ENCODE measurements at places on chromosomes 4 and X.

GRCh38 chr4:157772907-157773306 is 399.9 kb downstream of the GASK1B start:
- no peak for DNase-seq

DNA sequence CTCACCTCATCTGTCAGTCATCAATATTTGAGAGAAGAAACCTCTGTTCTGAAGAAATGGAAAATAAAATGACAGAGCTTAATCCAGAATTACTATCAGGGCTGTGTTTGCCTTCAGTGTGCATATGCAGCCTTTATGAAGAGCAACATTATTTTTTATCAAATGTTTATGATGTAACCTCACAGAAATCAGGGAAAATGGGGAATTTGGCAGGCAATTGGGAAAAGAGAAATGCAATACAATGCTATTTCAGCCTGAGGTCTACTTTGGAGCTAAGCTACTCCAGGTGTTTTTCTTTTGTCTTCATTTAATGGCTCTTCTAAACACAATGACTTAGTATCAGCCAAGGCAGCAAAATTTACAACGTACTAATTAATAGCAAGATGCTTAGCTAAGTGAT is 241.1 kb upstream of the TET2 start:
- no peak for DNase-seq

- DNase-seq, result no peak
These were observed 48.0 kb downstream of the SEC24D start for GRCh38 chr4:118787844-118788380.

GRCh38 chr4:122577189-122577553 is 43.7 kb downstream of the IL21 start:
- DNase-seq, result no peak

GRCh38 chr4:60605646-60606354 is 594.3 kb upstream of the ADGRL3 start:
- no peak for DNase-seq

DNA sequence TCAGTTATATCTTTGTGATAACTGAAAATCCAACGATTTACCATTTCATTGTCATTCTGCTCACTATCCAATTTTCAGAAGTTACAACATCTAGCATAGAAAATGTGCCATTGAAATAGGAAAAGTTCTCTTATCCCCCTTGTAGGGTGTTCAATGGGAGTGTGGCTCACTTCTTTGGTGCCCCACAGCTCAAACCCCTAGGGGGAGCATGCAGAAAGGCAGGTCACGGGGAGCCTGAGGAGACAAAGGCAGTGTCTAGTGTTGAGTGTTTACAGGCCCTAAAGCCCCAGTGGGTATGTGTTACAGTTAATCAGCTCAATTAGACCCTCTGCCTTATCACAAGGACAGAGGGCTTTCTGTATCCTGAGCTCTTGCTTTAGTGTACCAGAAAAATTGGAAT is 243.4 kb upstream of the GRID2 start:
- DNase-seq, result no peak

GRCh38 chr4:107800706-107801105 is 24.0 kb upstream of the SGMS2 start:
- DNase-seq, result no peak

- no peak for DNase-seq
These were observed 65.6 kb downstream of the ATXN3L start for GRCh38 chrX:13254076-13254785.

DNA sequence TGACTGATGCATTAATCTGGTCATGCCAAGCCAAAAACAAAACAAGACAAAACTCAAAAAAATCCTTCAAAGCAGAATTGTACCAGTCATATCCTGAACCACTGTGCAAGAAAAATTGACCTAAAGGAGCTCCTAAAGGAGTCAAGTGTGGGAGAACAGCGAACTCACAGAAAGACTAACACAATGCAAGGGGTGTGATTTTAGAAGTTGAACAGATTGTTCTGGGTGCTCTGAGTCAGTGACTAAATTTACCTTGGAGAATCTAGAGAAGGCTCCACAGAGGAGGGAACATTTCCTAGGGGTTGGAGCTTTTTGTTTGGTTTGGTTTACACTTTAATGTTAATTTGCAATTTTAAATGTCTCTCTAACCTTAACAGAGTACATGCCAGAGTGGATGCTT is 48.9 kb upstream of the PHF8 start:
- DNase-seq, result no peak

- DNase-seq, result no peak
These were observed 367.8 kb upstream of the RASGEF1B start for GRCh38 chr4:81839347-81840042.

DNA sequence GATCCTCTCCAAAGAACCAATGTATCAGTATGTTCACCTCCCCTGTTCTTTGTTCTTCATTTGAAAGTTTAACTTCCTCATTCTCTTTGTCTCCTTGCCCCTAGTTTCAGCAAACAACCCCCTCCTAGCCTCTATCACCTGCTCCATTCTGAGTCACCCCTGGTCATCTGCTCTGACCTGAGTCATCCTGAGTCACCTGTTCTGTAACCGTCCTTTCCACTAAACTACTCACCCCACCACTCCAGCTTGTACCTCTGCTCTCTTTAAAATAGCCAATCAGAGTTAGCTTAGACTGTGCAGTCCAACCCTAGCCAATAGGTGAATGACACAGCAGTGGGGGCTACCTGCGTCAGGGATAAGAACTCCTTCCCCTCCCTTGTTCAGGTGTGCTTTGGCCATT is 249.8 kb upstream of the AADAT start:
- DNase-seq, result no peak

DNA sequence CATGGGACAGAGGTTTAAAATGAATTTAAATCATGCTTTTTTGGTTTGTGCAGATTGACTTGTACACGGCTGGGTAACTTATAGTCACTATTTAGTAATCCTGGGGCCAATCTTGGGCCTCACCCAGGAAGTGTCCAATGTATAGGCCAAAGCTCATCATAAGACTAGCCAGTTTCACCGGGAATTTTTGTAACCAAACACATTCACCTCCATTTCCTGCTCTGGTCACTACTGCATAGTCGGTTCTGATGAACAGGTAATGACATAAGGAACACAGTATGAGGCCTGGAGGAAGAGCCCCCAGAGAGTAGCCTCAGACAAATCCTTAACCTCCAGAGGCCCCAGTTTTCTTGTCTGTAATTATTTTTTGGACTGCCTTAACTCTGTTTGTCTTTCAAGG is 81.9 kb downstream of the HPRT1 start:
- DNase-seq, result no peak

DNA sequence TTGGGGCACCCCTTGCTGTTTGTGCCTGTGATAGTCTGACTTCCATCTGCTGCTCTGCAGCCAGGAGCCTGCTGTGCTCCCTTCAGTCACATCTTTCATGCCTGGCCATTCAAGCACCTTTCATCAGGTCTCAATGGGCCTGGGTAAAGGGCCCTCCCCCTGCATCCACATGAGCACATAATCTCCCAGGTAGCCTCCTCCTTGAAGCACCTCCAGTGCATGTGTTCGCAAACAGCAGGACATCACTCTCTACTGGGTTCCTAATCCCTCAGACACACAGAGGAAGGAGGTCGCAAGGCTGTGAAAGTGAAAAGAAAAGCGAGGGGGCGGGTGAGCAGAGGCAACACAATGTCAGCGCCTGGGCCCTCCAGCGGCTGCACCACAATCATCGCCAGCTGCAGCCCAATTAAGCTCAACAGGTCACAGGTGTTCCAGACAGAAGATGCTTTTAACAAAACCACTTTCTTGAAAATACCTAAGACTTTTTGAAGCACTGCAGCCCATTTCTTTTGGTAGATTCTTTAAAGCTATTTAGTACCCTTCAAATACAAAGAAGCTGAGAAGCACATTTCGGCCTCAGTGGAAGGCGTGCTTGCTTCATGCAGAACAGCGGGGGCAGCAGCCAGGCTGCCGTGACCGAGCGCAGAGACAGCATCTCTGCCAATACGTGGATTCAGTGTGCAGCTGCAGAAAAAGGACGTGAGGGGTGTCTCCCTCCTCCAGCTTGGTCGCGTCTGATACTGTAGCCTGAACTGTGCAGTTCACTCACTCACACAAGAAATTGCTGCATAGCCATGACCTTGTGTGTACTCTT is 92.2 kb upstream of the SPRY1 start:
- DNase-seq, result no peak

GRCh38 chr4:153243468-153243867 is 39.2 kb downstream of the TRIM2 start:
- no peak for DNase-seq

All from stimulated activated CD8-positive, alpha-beta memory T cell treated with anti-CD3 and anti-CD28 coated beads, Interleukin-7, amount 100 ng/mL, for 48 hours (primary cell).